ENCODE measurements at places on chromosomes 1 and 21.
A peak's percentile ranks its signal among the peaks of the same experiment; 100 is the strongest.

DNA sequence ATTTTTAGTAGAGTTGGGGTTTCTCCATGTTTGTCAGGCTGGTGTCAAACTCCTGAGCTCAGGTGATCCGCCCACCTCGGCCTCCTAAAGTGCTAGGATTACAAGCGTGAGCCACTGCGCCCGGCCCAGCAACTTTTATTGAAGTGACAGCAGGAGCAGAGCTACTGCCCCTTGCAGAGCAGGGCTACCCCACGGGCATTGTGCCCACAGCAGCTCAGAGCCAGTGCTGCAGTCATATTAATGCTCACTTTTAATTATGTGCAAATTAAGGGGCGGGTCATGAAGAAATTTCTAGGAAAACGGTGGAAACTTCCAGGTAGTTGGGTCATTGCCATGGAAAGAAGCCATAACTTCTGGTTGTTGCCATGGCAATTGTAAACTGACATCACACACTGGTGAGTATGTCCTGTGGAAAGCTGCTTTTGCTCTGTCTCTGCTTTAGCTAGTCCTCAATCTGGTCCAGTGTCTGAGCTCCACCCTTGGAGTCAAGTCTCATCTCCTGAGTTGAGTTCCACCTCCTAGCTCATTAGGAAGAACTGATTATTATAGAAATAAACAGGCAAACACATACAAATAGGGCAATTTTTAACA is 127.3 kb upstream of the ADGRL4 start:
- no peak for DNase-seq

- DNase-seq, result no peak
Observed at GRCh38 chr1:11134251-11134897, 34.7 kb upstream of the EXOSC10 start.

- no peak for DNase-seq
Observed at GRCh38 chr1:67948151-67949080, 102.0 kb downstream of the DIRAS3 start.

DNA sequence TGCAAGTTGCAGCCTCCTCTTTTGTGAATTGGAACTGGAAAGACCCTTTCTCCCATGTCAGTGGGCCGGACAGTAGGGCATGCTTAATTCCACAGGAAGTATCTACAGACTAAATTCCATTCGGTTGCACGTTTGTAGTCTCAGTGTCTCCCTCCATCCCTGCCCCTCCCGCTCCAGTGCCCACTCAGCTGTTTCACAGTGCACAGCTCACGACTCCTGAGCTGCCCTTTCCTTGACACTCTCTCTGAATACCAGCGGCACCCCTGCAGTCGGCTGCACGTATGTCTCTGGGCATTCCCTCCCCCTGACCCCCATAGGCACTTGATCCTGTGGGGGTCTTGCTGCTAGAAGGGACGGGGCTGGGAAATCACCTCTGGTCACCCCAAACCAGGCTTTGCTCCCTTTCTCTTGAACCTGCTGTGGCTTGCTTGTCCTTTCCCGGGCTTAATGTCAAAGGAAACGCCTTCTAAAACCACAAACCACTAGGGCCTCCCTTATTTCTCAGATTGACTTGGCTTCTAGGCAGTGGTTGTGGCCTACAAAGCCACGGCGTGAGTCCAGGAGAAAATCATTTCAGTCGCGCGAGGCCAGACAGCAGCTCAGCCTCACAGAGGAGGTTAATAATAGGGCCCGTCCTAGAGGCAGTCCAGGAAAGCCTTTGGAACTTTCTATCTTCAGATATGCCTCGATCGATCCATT is 365.3 kb upstream of the PROX1 start:
- DNase-seq, result no peak

GRCh38 chr1:50305808-50306207 is 117.4 kb downstream of the DMRTA2 start:
- no peak for DNase-seq

GRCh38 chr21:31162827-31163226 is 124.6 kb upstream of the KRTAP19-8 start:
- DNase-seq, result no peak

GRCh38 chr1:67674260-67675011 is 10.6 kb upstream of the GADD45A start:
- DNase-seq, result no peak

- no peak for DNase-seq
Observed at GRCh38 chr1:53524428-53525375, 65.5 kb downstream of the DMRTB1 start.

- DNase-seq, result no peak
Observed at GRCh38 chr1:194355488-194356106, 1169.2 kb upstream of the B3GALT2 start.

- no peak for DNase-seq
Observed at GRCh38 chr21:45019076-45019886, 55.1 kb upstream of the ADARB1 start.

GRCh38 chr1:43757343-43758053 is 50.2 kb downstream of the ST3GAL3 start:
- no peak for DNase-seq

DNA sequence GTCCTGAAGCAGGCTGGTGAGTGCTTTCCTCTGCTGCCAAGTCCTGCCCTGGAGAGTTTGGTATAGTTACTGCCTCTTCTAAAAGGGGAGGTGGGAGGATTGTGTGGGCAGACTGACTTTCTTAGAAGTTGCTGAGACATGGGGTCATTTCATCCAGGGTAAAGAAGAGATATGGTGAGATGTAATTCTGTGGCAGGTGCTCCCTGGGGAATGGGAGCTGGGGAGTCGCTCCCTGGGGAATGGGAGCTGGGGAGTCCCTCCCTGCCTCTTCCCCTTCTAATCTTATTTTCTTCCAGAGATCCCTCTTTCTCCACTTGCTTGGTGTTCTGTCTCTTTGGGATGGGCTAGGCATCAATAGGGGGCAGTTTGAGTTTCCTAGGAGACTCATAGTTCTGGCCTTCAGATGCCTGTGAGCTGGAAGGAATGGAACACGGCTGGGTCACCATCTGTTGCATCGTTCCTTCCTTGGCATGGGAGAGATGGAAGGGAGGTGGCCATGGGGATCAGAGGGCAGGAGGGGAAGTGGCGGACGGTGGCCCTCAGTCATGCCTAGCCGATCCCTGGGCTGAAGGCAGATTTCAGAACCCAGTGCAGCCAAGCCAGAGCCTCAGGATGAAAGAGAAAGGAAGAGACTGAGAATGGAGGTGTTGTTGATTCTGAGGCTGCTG is 59.0 kb downstream of the NFASC start:
- no peak for DNase-seq

DNA sequence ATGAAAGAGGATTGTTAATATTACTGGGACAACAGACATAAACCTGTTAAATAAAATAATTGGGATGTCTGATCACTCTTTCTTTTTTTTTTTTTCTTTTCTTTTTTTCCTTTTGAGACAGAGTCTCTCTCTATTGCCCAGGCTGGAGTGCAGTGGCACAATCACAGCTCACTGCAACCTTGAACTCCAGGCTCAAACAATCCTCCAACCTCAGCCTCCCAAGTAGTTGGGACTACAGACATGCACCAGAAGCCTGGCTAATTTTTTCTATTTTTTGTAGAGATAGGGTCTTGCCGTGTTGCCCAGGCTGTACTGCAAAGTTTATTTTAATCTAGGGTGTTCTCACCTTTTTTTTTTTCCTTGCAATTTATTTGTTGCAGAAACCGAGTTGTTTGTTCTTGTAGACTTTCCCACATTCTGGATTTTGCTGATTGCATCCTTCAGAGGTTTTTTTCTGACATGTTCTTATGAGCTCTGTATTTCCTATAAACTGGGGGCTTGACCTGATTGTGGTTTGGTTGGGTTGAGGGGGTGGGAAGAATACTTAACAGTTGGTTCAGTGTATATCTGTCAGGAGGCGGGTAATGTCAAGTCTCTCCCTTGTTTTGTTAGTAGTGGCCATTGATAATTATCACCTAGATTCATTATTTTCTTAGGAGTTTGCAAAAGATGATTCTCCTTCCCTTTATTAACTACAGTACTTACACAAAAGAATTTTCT is 125.2 kb downstream of the MAST2 start:
- no peak for DNase-seq

- DNase-seq, result no peak
Observed at GRCh38 chr1:74699331-74699730, 25.7 kb upstream of the ERICH3 start.

DNA sequence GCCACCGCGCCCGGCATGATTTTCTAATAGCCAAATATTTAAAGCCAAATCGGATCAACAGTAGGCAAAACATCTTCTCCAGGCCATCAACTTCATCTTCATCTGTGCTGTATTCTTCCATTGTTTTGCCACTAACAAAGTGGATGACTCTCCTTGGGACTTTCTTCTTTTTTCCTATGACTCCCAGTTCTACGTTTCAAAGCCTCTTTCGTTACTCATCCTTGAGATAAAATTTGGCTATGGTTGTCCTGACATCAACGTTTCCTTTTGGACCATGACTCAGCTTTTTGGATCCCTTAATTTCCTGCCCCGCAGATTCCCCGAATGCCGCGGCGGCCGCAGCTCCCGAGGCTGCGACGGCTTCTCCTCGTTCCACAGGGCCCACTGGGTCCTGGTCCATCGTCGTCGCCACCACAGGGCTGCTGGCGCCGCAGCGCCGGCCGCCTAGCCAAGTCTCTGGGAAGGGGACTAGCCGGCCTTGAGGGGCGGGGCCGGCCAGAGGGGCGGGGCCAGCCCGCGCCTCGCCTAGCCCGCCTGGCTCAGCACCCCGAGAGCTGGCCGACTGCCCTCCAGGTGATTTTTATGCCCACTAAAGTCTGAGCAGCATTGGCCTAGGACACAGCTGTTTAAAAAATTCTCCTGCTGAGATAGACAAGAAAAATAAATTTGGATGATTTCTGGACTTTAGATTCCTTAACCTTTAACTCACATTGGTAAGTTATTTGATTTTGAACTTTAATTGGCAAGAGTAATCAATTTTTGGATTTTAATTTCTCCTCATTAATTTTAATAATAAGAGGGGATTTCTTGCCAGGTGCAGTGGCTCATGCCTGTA is 93.9 kb downstream of the ADCY10 start:
- DNase-seq, result peak; percentile 72

DNA sequence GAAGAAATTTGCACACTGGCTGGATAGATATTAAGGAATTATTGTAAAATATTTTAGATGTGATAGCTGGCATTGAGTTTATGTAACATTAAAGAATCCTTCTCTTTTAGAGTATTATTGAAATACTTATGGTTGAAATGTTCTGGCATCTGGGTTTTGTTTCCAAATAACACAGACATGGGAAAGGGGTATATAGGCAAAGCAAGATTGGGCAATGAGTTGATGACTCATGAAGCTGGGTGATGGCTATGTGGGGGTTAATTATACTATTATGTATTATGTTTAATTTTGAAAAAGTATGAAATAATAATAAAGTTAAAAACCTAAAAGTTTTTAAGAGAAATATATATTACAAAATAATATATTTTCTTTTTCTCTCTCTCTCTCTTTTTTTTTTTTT is 12.5 kb upstream of the PTPN14 start:
- no peak for DNase-seq

DNA sequence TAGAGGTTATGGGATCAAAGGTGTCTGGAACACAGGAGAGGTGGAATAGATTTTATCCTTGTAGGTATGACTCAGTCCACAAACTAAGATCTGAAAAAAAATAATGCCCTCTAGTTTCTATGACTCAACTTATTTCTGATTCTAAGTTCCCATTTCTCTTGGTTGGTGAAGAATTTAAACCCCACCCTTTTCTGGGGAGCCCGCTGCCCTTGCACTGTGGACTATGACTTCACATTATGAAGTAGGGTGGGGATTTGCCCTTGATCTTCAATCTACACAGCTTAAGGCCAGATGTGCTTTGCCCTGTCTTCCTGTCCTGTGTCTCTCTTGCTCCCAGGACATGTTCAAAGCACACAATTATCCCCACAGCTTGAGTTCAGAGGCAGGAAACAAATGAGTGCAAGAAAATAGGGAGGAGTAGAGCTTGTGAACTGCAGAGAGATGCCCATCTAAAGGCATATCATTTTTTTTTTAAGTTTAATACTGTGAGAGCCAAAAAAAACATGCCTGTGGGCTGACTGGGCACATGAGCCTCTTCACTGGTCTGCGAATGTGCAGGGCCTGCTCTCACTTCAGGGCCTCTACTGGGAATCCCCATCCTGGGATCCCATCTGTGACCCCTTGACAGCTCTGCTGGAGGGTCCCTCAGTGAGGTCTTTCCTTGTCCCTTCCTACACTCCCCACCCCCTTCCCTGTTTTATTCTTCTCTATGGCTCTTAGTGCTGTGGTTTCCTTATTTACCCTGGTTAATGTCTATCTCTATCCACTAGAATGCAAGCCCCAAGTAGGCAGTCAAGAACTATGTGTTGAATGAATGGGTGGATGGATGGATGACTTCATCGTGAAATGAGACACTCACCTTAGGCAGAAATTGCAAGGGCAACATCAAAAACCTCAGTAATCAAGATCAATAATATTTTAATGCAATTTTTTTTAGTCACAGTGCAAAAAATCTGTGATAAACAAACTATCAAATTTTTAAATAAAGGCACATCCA is 61.5 kb downstream of the CD58 start:
- peak; percentile 94 for DNase-seq

- no peak for DNase-seq
Observed at GRCh38 chr1:9249534-9250410, 15.2 kb downstream of the H6PD start.

DNA sequence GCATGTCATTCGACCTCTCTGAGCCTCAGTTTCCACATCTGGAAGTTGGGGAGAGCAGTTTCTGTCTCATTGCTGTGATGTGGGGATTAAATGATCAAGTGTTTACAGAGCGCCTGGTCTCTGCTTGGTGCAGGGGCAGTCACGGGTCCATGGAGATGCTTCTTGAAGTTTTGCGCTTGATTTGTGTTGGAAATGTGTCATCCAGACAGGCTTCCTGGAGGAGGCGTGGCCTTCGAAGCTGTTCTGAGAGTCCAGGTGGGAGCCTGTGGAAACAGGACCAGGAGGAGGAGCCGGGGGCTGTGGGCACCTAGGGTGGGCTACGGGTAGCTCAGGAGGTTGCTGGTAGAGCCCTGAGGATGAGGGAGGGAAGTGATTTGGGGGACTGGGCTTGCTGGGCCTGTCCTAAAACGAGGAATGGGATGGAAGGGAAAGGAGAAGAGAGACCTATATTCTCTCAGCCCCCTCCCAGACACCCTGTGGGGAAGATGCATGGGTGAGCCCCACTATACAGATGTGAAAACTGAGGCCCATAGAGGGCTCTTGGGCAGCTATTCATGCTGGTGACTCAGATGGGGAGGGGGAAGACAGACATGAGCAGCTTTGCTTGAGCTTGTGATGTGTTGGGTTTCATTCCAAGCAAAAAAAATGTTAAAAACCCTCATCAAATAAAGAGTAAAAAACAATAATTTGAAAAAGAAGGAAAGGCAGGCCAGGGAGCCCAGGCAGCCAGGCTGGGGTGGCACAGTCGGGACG is 107.2 kb upstream of the WNT4 start:
- DNase-seq, result no peak

GRCh38 chr1:40389322-40389803 is 15.8 kb downstream of the SMAP2 start:
- no peak for DNase-seq

GRCh38 chr1:17669866-17670451 is 85.2 kb upstream of the ACTL8 start:
- no peak for DNase-seq
